ENCODE measurements at places on chromosomes 4 and X. TPM values are rescaled to one million over a fixed set of nuclear protein-coding genes. Genes with fewer than 3 reads are reported as not detected.

SLC9B1 gene
- 1.6 TPM for total RNA-seq

ADH7 gene
- total RNA-seq: not detected

TRIM60 gene
- total RNA-seq: not detected

- H3K4me3 ChIP-seq: no peak overlapping the region
- H3K27me3 ChIP-seq: no peaks in the 10 kb centered on the region
- H3K4me1 ChIP-seq: no peaks in the 10 kb centered on the region
- DNase-seq: no peak
- H3K27ac ChIP-seq: no peak overlapping the region
Measured at GRCh38 chr4:80535551-80535950, 200.0 kb downstream of the CFAP299 start.

GRCh38 chrX:104085477-104085876 lies 9.4 kb upstream of the TMSB15C start:
- H3K36me3 ChIP-seq: no peaks in the 10 kb centered on the region
- no peaks in the 10 kb centered on the region for H3K4me1 ChIP-seq
- H3K4me3 ChIP-seq: no peak overlapping the region
- H3K27ac ChIP-seq: no peak overlapping the region
- no peaks in the 10 kb centered on the region for H3K27me3 ChIP-seq

- DNase-seq: peak; percentile 42
- H3K4me1 ChIP-seq: peaks cover 6% of the 10 kb centered on the region
- H3K36me3 ChIP-seq: peaks cover 3% of the 10 kb centered on the region
- H3K27ac ChIP-seq: peak within 1 kb of the TSS; percentile 88
- H3K4me3 ChIP-seq: peak within 1 kb of the TSS; percentile 92
Measured at GRCh38 chrX:48071064-48071985, at the start of gene ZNF630. Gene ZNF630, minus strand, starts transcription at chrX:48071640. Its CDS starts 4,754 bp downstream, at chrX:48066886.

- peaks cover 10% of the 10 kb centered on the region for H3K4me1 ChIP-seq
- no peak for DNase-seq
- no peaks in the 10 kb centered on the region for H3K27me3 ChIP-seq
- H3K27ac ChIP-seq: no peak overlapping the region
- no peaks in the 10 kb centered on the region for H3K36me3 ChIP-seq
- H3K4me3 ChIP-seq: no peak overlapping the region
Measured at GRCh38 chrX:54419559-54420302, 20.5 kb upstream of the TSR2 start.
